Diencephalon (tissue), 1 donor: ENCODE measurements at places on chromosomes 4 and X. TPM values are rescaled to one million over a fixed set of nuclear protein-coding genes. Genes with fewer than 3 reads are reported as not detected.

REELD1 gene
- total RNA-seq = not detected

FGF13 gene
- 120 TPM for total RNA-seq

ANXA10 gene
- total RNA-seq = not detected

TRIM75 gene
- not detected for total RNA-seq

ATP2B3 gene
- 15.0 TPM for total RNA-seq

TLL1 gene
- total RNA-seq = 4.6 TPM

PCDH10 gene
- 173 TPM for total RNA-seq

NPNT gene
- 31.6 TPM for total RNA-seq

MAGEA4 gene
- total RNA-seq = not detected

DCK gene
- 95.0 TPM for total RNA-seq

DOCK11 gene
- total RNA-seq = 40.1 TPM

SPANXN4 gene
- not detected for total RNA-seq

PABPC5 gene
- total RNA-seq = 16.6 TPM
